Activated CD4-positive, CD25-positive, alpha-beta regulatory T cell treated with anti-CD3 and anti-CD28 coated beads, Interleukin-2, amount 50 U/mL, for 16 hours (primary cell): ENCODE measurements at places on chromosomes 7 and 10.

DNA sequence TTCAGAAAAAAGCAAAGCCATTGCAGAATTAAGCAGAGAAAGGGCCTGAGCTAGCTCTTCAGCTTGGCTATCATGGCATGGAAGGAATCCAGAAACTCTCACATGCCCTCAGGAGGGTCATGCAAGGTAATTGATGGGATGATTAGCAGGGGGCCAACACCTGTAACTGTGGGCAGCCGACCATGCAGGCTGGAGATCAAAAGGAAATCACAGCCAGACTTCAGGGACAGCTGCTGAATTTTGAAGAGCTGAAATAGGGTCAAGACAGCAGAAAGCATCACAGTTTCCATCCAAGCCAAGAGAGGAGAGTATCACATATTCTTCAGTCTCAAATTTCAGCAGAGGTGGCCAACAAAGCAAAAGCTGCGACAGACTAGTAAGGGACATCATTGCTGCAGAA, 239.6 kb upstream of the STEAP1 start:
- DNase-seq = no peak

DNA sequence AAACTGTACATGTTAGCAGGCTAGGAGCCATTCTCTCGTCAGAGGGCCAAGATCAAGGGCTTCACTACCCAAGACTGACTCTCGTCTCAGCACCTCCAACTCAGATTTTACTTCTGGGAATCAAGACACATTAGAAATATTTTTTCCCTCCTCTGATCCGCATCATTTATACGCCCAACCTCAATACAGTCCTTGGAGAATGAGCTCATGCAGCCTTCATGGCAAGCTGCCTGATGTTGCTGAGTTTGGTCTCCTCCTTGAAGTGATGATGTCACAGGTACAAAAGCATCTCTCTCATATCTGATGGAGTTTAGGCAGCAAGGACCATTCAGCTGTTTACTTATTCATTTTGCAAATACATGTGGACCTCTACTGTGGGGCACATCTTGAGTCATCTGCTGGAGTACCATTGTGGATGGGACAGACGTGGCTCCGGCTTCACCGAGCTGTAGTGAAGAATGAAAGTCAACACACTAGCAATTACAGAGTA, 114.0 kb downstream of the BMPER start:
- no peak for DNase-seq

GRCh38 chr10:62506371-62506770, 132.2 kb downstream of the ZNF365 start:
- DNase-seq = no peak

DNA sequence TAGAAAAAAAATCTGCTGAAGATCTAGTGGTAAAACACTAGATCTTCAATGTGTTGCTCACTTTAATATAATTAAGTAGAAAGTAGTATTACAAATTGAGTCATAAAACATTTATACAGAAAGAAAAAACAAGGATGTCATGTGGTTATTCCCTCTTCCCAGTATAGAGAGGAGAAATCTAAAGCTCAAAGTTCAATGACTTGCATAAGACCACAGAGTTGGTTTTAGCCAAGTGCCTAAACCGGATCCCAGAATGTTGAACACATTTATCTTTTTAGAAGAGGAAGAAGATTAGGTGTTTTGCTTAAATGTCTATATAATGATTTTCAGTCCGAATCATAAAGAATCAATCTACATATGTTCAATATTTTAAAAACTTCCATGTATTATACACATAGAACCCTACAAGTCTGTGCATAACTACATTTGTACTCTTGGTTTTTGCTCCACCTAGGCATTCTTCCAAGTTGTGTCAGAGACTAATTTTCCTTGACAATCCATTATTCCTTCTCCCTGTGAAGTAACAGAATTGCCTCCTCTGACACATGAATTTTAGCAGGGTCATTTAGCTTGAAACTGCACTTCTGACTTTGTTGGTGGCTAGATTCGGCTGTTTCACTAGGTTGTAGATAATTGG, 389.2 kb downstream of the MAGI2 start:
- no peak for DNase-seq

DNA sequence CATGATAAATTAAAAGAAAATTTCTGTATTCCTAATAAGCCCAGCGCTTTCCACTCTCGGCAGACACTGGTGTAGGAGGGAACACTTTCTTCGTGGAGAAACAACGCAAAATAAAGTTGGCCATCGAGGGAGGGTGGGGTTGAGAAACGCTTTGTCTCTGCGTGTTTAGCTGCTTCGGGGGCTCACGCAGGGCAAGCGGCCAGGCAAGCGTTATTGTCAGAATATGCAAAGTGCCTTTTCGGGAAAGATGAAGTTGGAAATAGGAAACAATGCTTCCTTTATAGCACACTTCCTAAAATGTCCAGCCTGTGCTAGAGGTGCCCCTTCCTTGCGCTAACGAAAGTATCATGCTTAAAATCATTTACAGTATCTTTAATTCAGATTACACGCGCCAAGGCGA, 1.9 kb upstream of the EBF3 start:
- no peak for DNase-seq

- no peak for DNase-seq
These were observed 100.4 kb downstream of the LMBR1 start for GRCh38 chr7:156792611-156793010.

GRCh38 chr10:124495162-124495561, 33.5 kb downstream of the LHPP start:
- DNase-seq = no peak

GRCh38 chr10:5393529-5393928, 11.1 kb downstream of the TUBAL3 start:
- DNase-seq = no peak
